ENCODE measurements at places on chromosomes 1 and 21.

GRCh38 chr1:11134898-11135266, 35.2 kb upstream of the EXOSC10 start:
- no peak for DNase-seq

DNA sequence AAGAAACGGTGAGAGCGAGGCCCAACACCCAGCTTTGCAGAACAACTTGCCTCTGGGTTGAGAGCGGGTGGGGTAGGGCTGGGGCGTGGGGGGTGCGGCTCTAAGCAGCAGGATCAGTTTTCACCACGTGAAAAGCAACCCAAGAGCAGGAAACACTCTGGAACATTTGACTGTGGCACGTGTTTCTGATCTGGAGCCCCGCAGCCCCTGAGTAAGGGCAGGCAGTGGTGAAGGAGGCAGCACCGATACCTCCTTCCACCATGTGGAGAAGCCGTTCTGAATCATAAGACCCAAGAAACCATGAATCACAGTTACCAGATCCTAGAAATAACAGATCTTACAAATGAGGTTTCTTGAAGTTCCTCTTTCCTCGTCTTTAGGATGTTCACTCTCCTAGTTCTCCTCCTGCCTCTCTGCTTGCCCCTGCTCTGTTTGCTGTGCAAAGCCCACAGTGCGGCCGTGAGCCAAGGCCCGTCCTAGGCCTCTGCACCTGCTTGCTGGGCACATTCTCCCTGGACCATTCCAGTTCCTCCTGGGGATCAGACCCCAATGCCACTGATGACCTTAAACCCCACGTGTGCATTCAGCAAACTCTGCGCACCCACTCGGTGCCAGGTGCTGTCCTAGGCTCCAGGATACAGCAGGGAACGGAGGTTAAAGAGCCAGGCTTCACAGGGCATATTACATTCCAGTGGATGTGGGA, 31.9 kb downstream of the SLC1A7 start:
- DNase-seq, result no peak

DNA sequence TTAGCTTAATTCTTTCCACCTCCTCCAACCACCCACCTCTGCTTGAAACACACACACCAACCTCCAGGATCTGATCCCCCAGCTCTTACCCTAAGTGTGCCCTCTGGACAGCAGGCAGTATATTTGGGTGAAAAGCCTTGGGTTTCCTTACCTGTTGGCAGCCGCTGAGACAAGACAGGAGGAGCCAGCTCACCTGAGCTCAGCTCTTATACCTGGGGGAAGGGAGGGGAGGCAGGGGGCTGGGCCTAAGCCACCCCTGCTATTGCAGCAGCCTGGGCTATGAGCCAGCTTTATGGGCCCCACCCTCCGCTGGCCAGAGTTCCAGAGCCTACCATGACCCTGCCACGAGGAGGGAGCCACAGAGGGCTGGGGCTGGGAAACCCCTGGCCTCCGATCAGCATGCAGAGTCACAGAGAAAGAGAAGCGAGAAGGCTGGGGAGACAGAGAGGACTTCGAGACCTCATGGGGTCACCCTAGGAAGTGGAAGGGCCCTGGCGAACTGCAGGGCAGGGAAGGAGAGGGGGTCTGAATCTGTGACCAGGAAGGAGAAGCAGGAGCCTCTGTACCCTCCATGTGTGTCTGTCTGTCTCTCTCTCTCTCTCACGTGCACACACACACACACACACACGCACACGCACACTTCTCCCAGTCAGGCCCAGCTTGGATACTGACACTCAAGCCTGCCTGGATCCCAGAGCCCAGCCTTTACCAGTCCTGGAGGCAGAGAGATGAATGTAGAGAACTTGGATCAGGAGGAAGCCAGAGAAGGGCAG, at the start of gene S100A14:
TSS of gene S100A14 (minus strand) at position 182 of the 773 bp plus-strand sequence. CDS start 467 bp downstream, outside the sequence.
- no peak for DNase-seq

GRCh38 chr1:15282810-15283474, 35.9 kb downstream of the FHAD1 start:
- DNase-seq, result no peak

DNA sequence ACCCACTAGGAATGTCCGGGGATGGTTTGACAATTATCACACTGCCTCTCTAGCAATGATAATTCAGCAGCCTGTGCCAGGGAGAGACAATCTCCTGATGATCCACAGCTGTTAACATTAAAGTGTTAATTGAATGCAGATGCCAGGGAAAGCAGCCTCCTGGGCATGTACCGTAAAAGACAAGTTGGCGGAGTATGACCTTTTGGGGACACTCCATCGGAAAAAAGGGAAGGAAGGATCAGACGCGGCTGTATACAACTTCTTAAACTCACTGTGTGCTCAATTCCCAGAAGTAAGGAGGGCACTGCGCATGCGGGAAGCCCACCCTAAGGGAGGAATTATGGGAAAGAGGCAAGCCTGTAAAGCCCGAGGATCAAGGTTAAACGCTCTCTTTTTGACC, 62.6 kb downstream of the MAP3K7CL start:
- no peak for DNase-seq

DNA sequence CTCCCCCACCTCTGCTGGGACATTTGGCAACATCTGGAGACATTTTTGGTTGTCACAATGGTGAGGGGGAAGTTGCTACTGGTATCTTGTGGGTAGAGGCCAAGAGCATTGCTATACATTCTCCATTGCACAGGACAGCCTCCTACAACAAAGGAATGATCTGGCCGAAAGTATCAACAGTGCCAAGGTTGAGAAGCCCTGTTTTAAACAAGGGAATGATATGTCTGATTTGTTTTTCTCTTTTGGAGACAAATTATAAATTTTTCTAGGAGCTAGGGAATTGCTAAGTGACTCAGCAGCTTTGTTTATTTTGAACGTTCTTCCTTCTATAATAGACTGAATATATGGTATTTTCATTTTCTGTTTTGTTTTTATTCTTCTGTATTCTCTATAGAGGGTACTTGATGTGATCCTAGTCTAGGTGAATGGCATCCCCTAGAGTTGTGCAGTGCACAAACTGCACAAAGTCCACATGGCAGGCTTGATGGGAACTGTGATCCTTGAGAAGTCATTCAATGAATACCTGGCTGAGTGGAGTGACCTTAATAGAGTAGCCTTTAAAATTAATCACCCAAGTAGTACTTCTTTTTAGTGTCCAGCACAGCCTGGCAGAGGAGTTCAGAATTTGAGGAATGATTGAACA, 288.6 kb upstream of the USP24 start:
- DNase-seq, result no peak

- no peak for DNase-seq
Observed at GRCh38 chr1:81937791-81938450, 137.2 kb downstream of the ADGRL2 start.

- no peak for DNase-seq
Observed at GRCh38 chr1:167601442-167602383, 28.3 kb upstream of the RCSD1 start.

- peak; percentile 17 for DNase-seq
Observed at GRCh38 chr1:156836041-156836654, 19.5 kb upstream of the SH2D2A start.

GRCh38 chr1:160032165-160032820, 503 bp upstream of the PIGM start:
- DNase-seq, result no peak

DNA sequence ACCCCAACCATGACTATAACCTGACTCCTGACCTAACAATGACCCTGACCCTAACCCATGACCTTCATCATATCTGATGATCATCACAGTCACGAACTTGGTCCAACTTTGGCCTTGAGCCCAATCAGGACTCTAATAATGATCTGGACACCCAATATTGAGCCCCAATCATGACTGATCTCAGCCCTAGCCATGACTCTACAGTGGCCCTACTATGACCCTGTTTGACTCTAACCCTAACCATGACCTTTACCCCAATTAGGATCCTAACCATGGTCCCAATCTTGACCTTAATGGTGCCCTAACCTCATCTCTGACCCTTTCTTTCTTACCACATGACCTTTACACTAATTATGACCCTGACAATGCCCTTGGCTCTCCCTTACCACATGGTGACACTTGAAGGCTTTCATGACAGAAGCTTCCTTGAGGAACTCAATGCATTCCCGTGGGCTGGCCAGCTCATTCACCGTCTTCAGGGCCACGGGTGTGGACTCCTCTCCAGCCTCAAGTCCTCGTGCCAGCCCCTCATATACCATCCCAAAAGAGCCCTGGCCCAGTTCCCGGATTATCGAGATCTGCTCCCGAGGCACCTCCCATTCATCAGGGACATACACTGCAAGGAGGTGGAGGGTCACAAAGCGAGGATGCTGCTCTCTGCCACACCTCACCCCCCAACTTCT, 16.2 kb downstream of the INSRR start:
- DNase-seq, result no peak

- DNase-seq, result no peak
Observed at GRCh38 chr21:43771199-43771675, 4.9 kb downstream of the CSTB start.

DNA sequence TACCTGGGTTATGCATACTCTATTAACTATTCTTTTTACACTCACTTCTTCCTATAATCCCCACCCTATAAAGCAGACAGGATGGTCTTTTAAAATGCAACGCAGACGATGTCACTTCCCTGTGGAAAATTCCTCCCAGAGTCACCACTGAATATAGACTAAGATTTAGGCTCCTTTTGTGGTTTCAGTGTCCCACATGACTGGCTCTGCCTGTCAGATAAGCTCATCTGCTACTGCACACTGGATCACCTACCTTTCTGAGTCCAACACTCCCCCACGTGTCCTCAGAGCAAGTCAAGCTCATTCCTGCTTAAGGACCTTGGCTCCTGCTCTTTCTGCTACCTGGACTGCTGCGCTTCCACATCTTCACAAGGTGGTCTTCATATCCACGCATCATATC, 73.0 kb upstream of the SIPA1L2 start:
- no peak for DNase-seq

GRCh38 chr1:41025979-41026819, 4.7 kb upstream of the SLFNL1 start:
- DNase-seq, result no peak

DNA sequence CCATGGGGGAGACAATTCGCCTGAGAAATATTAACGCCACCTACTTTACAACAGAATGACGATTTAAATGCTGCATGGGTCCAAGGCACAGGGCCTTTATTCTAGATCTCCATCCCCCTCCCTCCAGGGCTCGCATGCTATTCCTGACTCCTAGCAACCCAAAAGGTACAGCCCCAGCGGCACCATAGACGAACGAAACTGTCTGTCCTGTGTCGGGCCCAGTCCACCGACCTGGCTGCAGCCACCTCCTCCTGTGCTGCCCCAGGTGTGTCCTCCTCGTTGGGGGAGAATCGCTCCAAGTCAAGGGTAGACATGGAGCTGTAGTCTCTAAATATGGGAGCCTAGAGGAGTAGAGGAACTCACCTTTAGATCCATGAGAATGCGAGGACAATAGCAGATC, 196.5 kb downstream of the TOMM20 start:
- no peak for DNase-seq

- DNase-seq, result no peak
Observed at GRCh38 chr1:110012100-110012780, 22.2 kb upstream of the STRIP1 start.

DNA sequence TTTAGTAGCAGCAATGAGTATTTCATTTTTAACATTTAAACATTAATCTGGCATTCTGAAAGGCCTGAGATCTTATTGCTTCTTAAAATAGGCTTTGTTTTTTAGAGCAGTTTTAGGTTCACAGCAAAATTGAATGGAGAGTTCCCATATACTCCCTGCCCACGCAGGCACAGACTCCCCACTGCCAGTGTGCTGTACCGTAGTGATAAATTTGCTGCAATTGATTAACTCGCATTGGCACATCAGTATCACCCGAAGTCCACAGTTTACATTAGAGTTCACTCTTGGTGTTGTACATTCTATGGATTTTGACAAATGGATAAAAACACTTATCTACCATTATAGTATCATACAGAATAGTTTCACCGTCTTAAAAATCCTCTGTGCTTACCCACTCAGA, 71.8 kb upstream of the ERRFI1 start:
- no peak for DNase-seq

DNA sequence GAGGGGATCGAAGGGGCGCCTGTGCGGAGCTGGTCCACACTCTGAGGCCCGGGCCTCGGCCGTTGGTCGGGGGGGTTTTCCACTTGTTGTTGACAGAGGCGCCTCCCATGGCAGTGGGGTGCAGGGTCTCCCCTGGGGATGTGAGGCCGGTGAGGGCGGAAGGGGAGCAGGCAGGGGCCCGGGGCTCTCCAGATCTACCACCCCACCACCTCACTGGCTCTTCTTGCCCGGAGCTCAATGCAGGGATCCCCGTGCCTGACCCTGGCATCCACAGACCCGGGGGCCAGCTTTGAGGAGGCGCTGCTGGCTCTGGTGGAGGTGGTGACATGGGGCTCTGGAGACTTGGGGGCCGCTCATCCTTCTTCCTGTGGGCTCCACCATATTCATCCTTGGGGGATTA, 7.1 kb upstream of the PEX10 start:
- DNase-seq, result no peak

GRCh38 chr1:17564458-17565393, 25.2 kb downstream of the ARHGEF10L start:
- DNase-seq, result no peak

GRCh38 chr21:17610911-17611310, 1.8 kb downstream of the BTG3 start:
- DNase-seq, result no peak

GRCh38 chr1:83999316-83999819, 436 bp upstream of the TTLL7 start:
- DNase-seq, result no peak

GRCh38 chr21:21230672-21231071, 232.5 kb downstream of the NCAM2 start:
- DNase-seq, result no peak

GRCh38 chr21:45590726-45591618, 48.7 kb upstream of the SLC19A1 start:
- peak; percentile 28 for DNase-seq

DNA sequence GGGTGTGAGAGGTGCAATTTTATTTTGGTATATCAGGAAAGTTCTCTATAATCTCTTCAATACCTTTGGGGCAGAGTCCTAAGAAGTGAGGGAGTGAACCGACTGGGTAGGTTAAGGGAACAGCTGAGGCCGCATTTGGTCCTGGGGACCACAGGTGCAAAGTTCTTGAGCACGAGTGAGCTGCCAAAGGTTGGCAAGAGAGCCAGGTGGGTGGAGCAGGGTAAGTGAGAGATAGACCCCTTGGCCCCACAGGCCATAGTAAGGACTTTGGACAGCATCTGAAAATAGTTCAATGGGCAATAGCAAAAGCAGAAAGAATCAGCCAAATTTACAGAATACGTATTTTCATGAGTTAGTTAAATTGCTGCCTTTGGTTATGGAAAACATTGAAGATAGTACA, 11.0 kb upstream of the NID1 start:
- DNase-seq, result no peak

All from effector CD4-positive, alpha-beta T cell (primary cell).